ENCODE measurements at places on chromosomes 7 and 10.

DNA sequence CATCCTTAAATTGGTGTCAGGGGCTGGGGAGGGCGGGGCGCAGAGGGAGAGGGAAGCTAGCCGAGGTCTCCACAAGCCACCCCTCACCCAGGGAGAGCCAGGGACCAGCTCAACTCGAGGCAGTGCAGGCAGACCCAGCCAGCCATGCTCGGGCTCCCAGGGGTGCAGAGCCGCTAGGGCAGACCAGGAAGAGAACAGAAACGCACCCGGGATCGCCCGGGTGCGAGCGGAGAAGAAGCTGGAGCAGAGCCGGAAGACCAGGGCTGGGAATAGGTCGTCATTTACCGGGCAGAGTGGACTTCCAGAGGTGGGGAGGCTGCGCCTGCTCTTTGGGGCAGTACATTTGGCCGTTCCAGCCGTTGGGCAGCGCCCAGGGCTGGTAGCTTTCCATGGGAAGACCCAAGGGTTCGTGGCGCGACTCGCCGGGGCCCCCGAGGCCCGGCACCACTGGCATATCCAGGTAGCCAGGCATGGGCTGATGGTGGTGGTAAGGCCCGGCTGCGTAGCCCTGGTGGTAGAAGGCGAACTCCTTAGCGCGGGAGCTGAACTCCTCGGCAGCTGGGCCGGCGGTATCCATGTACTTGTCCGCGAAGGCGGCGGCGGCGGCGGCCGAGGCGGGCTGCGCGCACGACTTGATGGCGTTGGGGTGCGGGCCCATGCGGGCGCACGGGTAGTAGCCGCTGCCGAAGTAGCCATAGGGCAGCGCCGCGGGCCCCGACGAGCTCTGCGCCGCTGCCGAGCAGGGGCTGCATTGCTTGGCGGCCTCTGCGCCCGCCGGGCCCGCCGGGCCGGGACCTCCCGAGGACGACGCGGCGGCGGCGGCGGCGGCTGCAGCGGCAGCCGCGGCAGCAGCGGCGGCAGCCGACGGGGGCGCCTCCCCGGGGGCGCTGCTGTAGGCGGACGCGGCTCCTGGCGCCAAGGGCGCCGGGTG is 755 bp downstream of the HOXA13 start:
- DNase-seq, result no peak

DNA sequence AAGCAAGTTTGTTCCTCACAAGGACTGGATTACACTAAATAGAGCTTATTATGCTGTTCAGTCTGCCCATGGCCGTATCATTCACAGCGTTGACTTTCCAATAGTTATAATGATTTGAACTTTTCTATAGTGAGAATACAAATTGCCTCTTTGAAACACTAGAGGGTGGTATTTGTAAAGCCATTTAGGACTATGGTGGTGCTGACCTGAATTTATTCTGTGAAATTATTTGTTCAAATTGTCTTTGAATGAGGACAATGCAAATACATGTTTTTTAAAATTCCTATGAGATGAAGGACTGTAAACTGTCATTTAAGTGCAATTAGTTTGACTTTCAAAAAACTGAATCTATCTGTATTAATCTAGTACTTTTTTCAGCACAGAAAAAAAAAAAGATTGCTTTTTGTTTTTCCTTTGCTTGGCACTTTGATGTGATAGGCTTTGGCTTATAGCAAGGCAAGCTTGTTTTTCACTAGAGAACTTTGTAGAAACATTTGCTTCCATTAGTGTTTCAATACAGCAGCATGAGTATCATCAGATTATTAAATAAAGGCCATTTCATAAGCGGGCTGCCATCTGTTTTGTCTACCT is 122.7 kb upstream of the TMEM229A start:
- DNase-seq, result no peak

DNA sequence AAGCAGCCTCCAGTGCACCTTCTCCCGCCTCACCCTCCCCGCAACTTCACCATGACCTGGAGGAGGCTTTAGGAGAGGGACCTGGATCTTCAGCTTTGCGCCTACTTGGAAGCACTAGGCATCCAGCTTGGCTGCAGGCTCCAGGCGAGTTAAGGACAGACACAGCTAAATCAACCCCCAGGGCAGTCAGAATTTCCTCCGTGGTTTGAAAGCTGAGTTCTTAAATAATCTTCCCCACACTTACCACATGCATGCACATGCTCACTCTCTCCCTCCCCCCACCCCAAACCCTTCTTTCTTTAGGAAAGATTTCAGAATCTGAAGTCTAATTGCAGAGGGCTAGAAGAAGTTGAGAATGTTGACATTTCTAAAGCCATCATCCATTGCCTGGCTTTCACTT is 36.7 kb upstream of the LRRC4 start:
- no peak for DNase-seq

- DNase-seq, result no peak
Observed at GRCh38 chr7:123372368-123372767, 162.0 kb downstream of the IQUB start.

DNA sequence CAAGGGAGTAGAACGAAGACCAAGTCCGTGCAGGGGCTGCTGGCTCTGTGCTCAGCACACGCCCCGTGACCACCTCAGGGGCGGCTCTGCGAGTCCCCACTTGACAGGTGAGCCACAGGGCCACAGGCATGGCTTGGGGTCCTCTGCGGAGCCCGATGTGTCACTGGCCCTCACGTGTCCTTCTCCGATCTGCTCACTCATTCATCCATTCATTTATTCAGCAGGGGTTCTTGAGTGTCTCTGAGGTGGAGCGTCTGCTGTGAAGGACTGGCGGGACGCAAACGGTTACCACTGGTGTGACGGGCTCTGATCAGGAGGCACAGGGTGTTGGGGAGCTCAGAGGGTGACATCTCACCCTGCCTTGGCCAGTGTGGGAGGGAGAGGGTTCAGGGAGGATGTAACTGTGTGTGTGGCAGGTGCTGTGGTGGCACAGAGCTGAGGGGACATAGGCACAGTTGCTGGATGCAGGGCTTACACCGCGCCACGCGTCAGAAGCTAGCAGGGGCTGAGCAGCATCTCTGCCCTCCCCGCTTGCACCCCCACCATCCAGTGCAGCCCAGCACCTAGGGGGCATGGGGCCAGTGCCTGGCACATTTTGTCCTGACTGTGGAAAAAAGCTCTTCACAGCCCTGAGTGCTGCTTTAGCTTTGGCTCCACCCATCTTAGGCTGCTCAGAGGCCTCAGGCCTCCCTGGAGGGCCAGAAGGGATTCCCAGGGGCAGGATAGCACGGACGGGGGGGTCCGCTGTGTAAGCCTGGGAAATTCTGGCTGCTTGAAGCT is 116.8 kb downstream of the LHPP start:
- no peak for DNase-seq

DNA sequence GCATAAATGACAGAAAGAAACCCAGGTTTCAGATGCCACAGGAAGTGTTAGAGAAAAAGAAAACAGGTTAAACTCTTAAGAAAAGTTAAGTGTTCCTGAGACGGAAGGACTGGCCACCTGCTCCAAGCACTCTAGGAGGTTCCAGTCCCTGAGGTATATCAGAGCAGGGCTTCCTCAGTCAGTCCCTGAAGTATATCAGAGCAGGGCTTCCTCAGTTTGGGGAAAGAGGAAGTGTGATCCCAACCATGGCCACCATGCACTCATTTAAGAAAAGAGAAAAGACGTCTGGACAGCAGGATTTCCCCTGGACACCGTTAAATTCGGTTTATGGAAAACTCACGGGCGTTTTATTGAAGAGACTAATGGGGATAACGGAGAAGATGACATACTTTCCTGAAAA is 133.4 kb upstream of the PFKP start:
- no peak for DNase-seq

GRCh38 chr7:70975754-70976153 is 156.2 kb upstream of the GALNT17 start:
- no peak for DNase-seq

DNA sequence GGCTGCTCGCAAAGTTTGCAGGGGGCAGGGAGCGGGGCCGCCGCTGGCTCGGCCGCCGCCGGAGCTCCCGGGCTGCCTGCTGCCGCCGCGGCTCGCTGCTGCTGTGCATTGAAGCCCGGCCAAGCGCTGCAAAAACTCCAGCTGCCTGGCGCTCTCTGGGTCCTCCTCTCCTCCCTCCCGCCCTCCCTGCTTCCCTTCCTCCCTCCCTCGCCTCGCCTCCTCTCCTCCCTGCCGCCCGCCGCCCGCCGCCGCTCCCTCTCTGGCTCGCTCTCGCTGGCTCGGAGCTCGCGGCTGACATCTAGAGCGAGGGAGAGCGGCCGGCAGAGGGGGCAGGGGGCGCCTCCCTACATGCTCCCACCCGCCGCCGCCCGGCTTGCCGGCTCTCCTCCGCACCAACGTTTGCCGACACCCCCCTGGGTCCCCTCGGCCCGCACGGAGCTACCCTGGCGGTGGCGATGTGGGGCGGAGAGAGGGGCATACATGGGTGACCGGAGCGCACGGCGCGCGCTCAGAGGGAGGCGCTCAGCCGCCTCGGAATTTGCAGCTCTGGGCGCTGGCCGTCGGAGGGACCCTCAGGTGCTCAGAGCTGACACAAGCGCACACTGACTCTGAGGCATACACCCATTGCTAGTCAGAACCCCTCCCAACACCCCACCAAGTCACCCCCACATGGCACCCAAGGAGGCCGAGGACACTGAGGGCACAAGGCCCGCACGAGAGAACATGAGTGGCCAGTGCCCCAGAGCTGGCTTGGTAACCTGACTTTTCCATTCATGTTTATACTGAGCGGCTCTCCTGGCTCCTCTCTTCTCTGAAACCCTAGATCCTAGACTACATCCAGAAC is 1.2 kb upstream of the PLXNA4 start:
- DNase-seq, result no peak

DNA sequence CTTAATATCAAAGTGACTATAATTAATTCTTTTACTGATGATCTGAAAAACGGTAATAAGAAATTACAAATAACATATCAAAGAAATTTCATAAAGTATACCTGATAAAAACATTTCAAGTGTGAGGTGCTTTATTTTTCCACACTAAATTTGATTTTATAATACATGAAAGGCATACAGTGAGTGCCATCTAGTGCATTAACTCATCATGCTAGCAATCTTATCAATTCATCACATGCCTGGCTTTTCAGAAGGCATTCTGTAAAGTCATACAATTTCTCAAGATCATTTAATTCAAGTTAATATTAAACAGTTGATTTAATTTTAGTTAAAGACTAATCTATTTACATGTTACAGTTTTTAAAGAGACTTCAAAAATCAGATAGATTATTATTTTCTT is 1020.9 kb downstream of the GATA3 start:
- no peak for DNase-seq

DNA sequence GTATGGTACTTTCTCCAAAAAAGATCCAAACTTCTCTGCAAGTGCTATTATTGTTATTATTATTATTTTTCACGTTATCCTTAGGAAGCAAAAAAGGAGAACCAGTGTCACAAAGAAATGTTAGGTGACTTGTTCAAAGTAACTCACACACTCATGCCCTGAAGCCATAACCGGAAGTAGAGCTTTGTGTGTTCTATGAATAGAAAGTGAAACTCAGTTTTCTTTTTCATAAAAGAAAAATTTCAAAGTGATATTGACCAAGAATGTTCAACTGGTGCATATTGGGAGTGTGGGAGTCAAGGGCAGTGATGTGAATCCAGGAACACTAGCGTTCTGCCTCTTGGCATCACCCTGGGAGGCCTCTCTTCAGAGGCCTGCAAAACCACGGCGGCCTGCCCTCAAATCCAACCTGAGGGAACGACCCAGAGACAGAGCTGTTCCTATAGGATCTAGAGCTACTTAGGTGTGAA is 106.1 kb downstream of the PRKCQ start:
- DNase-seq, result peak; percentile 68

DNA sequence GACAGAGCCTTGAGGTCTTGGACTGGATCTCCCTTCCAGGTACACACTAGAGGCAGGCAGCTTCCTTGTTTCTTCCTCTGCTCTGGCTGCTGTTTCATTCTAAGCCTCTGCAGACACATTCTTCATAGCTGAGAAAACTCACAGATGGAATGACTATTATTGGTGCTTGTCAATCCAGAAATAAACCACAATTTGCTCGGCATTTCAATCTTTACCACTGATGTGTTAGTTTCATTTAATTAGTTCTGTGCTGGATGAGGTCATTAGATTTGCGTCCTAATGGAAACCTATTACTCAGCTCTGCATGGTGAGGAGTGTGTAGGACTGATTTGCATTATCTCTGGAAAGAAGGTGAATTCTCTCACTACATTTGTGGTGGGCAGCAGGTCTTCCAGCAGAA is 392.5 kb downstream of the NRG3 start:
- DNase-seq, result no peak

- DNase-seq, result no peak
Observed at GRCh38 chr10:88999625-89000024, 9.0 kb downstream of the FAS start.

DNA sequence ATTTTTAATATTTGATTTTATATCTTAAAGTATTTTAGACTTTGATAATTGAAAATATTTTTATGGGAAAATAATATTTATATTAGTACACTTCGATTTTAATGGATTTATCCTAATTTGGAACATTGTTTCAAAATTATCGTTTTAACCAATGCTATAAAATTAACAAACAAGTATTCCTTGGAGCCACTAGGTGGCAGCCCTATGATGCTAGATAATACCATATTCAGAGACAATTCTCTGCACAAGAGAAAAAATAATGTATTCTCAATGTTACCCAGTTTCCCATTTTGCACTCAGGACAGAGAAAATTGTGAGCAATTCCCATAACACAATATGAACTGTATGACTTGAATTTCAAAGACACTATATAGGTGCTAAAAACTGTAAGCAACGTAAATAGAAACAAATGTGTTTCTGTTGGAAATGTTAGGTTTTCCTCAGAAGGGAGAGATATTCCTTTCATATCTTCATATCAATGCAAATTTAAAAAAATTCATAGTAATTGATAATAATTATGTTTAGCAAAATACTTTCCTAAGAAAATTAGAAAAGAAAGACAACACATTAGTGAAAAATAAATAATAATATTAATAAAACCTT is 237.8 kb downstream of the SEMA3E start:
- DNase-seq, result no peak

DNA sequence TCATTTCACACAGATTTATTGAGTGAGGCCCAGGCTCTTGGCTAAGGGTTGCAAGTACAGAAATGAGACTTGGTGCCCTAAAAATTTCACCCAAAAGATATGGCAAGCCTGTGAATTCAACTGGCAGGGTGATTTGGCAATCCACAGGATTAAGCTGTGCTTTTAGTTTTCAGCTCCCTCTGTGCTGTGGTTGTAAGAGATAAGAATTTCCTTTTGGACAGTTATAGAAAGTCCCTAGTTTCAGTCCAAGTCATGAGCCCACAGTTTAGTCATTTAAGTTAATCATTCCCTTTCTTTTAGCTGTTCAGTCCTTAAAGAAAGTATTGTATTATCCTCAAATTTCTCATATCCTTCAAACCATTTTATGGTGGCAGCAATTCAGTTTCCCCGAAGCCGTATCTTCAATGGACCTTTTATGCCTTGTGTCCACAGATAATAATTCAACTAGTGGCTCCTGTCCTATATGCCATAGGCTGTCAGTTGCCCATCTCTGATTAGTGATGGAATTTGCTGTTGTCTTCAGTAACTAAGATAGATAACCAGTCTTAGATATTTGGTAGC is 73.4 kb upstream of the NAMPT start:
- DNase-seq, result no peak

- no peak for DNase-seq
Observed at GRCh38 chr7:55458351-55458750, 93.2 kb downstream of the LANCL2 start.

GRCh38 chr7:139362981-139363380 is 3.3 kb downstream of the LUC7L2 start:
- DNase-seq, result no peak

GRCh38 chr7:12470930-12471329 is 67.3 kb upstream of the VWDE start:
- DNase-seq, result no peak

All from central memory CD4-positive, alpha-beta T cell (primary cell).